ENCODE measurements at places on chromosomes 5 and 9.

DNA sequence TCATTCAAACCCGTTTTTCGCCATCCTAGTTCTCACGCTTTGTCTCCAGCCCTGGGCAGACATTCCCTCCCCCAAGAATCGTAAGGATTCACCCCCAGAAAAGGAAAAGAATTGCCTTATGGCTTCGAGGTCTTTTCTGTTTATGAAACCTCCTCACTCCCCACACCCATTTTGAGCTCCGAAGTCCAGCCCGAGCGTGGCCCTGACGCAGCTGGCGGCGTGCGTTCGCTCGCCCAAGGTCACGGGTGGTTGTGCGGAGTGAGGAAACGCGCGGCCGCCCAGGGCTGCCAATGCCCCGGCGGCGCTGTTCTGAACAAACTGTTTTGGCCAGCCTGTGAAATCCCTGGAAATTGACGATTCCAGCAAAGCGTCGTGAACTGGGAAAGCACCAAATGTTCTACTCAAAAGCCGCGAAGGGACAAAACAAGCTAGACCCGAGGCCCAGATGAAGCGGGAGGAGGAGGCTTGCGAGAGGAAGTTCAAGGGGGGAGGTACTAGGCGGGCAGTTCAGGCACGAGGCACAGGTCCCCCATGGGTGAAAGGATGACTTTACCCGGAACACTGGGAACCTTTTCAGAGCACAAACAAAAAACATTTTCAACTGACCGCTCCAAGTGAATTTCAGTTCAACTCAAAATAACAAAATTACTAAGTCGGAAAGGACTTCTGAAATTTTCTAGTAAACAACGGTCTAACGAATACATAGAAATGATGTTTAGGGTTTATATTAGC is 683 bp upstream of the ZFAND5 start:
- peak; percentile 48 for DNase-seq

DNA sequence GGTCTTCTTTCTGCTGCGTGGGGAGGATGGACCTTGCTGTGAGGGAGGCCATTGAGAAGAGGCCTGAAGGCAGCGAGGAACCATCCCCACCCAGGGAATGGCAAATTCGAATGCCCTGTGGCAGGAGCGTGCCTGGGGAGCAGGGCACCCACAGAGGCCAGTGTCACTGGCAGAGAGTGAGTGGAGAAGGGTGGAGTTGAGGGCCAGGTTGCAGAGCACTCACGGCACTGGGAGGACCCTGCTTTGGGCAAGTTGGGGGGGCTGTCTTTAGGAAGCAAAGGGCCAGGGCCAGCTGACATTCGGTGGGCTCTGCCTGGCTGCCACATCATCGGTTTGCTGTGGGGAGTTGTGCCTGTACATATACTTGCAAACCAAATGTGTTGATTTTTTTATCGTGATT is 47.2 kb downstream of the SYK start:
- no peak for DNase-seq

- DNase-seq = no peak
Observed at GRCh38 chr5:157198277-157198986, 17.8 kb downstream of the ITK start.

DNA sequence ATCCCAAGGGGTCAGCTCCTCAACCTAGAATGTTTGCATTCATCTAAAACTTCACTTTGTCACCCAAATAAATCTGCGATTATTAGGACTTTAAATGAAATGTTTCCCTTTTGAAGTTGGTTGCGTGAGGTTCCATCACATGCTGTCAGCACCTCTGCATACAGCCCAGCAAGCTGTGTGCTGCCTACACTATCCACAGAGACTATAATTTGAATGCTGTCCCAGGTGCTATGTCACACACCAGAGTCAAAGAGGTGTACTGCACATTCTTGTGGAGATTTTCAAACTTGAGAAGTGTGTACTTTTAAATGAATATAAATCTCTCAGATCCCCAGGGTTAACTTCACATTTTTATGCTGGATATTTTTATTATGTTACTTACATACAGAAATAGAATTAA is 19.3 kb upstream of the CKS2 start:
- no peak for DNase-seq
